Activated CD8-positive, alpha-beta memory T cell treated with anti-CD3 and anti-CD28 coated beads for 1 hour (primary cell): ENCODE measurements at places on chromosomes 16 and 17.

DNA sequence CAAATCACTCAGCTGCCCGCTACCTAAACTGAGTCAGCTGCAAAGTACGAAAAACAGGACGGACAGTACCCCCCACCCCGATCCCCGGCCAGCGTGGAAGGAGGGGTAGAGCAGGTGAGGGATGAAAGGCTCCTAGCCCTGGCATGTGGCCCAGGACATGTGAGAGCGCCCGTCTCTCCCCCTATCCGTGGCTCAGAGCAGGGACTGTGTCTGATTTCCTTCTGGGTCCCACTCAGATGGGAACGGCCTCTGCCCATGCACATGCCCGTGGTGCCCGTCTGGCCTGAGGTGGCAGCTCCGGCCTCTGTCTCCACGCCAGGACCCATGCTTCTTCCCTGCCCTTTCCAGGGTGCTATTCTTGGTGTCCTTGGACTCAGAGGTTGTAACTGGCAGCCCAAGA, 30.2 kb upstream of the RASD1 start:
- DNase-seq, result no peak

DNA sequence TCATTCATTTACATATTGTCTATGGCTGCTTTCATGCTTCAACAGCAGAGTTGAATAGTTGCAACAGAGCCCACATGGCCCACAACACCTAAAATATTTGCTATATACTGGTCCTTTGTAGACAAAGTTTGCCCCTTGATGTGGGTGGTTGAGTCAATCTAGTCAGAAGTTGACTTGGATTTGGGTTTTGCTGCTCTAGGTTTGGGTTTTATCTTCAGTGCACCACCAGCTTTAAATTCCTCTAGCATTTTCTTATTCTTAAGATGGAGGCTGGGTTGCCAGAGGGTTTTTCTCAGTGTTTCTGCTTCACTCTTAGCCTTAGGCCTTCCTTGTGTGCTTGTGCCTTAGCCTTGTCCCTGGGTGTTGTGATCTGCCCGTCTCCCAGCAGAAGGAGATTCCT, 51.0 kb downstream of the CCDC182 start:
- DNase-seq, result no peak

- no peak for DNase-seq
These were observed 10.2 kb upstream of the HSD17B2 start for GRCh38 chr16:82024883-82025282.

DNA sequence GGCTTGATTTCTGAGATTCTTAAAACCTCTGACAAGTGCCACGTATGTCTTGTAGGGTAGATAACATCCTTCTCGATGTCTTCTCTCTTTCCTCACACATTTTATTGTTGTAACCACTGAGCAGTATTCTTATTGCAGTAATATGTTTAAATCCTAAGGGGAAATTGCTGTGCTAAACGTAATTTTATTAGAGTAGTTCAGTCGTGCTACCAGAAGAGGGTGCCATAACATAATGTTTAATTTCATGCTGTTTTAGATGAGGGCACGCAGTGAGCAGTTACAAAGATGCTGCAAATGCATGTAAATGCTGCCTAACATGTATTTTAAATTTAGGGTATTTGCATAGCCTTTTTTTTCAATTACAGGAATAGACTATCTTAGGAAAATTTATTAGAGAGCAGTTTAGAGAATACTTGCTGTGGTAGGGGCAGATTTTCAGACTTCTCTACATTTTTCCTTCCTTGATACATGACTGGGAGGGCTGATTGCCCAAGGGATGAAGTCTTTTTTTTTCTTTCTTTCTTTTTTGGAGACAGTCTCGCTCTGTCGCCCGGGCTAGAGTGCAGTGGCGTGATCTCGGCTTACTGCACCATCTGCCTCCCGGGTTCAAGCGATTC, 51.7 kb downstream of the GAN start:
- DNase-seq, result no peak

GRCh38 chr17:29069526-29070041, 26.6 kb downstream of the PIPOX start:
- no peak for DNase-seq

DNA sequence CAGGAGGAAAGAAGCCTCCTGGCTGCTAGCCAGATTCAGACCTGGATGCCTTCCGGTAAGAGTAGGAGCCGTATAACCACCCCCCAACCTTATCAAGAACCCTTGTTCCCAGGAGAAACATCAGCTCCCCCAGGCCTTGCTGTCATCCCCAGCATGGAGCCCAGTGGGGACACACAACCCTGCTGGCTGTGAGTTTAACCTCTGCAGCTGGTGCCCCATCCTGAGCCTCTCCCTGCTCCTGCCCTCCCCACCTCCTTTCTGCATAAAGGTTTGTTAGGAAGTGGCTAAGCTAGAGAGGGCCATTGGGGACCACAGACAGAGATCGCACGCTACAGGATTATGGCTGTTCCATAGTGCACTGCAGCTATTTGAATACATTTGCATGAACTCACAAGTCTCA, 55.5 kb upstream of the RPL38 start:
- DNase-seq, result no peak

- no peak for DNase-seq
These were observed 5.8 kb downstream of the NLGN2 start for GRCh38 chr17:7413346-7413985.

GRCh38 chr16:49856672-49857330, 889 bp upstream of the ZNF423 start:
- no peak for DNase-seq

GRCh38 chr17:78355701-78356100, 4.2 kb downstream of the SOCS3 start:
- DNase-seq, result no peak

DNA sequence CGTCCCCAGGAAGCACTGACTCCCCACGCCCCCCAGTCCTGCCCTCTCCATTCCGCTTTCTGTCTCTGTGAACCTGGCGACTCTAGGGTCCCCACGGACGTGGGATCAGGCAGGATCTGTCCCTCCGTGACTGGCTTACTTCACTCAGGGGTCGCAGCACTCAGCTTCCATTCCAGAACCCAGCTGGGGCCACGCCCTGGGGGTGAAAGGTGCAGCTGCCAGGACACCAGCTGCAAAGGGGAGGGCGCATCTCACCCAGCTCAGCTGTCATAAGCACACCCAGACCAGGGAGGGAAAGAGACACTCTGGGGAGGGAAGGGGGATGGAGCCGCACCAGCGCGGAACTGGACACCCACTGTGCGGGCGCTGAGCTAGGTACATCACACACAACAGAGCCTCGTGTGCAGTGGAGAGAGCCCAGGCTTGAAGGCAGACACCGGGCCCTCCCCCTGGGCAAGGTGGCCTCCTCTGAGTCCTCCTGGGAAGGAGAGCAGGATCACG, 18.5 kb upstream of the HEXD start:
- no peak for DNase-seq

DNA sequence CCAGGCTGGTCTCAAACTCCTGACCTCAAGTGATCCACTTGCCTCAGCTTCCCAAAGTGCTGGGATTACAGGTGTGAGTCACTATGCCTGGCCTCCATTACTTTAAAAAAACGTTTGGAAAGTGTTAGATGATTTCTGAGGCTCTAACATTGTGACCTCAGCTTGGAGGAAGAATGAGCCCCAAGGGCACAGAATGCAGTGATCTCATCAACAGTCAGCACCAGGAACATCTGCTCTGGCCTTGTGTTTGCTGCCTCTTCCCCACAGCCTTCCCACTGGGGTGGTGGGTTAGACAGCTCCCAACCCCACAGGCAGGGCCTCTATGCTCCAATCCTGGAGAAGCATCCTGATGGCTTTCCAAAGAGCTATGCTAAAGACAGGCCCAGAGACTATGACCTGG, 37.7 kb upstream of the SREBF1 start:
- no peak for DNase-seq
